ENCODE measurements at places on chromosomes 11 and 22.

DNA sequence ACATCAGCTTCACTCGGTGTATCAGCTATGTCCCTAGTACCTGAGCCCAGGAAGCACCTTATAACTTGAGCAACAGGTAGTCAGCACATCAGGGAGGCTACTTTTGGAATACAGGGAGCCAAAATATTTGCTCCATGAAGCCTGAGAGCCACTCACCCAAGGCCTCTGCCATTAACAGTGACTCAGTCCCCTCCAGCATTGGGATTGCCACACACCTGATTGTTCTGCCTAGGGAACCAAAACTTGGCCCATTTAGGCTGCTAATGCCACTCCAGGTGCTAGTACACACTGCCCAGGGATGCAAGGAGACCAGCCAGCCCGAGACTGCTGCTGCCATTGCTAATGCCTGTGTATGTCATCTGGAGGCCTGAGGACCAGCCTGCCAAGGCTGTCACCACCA lies 773.6 kb upstream of the TENM4 start:
- DNase-seq = no peak

DNA sequence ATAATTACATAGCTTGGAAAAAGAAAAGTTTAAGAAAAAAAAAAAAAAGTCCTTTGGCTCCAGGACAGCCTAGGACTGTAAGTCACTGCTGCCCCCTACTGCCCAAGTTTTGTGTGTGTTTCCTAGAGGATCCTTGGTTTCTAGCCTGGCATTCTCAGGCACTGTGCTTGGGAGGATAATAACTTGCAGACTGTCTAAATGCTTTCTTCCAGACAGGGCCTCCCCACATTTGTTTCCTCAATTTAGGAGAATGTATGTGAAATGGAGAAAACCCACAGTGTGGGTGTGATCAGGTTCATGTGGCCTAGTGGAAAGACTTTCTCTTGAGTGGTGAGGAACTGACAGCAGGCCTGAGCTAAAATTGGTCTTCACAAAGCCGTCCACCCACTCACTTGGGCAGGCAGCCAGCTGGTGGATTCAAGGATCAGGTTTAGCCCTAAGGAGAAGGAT lies 191.0 kb downstream of the NAV2 start:
- peak; percentile 27 for DNase-seq

GRCh38 chr11:33857933-33858371 lies 33.9 kb downstream of the LMO2 start:
- DNase-seq = peak; percentile 54

DNA sequence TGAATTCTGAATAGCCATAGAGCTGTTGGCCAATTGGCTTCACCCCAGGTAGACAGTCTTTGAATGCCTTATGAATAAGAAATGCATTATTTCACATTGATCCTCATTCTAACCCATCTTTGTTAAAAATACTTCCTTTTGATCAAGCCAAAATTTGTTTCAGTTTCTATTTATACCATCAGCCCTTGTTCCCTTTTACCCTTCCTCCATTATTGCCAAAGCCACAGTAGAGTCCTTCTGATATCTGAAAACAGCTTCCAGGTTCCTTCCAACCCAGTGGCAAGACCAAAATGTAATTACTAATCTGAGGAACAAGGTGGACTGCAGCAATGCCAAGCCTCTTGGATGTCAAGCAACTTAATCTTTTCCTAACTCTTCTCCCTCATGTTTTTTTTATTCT lies 458.8 kb downstream of the BUD13 start:
- DNase-seq = no peak

DNA sequence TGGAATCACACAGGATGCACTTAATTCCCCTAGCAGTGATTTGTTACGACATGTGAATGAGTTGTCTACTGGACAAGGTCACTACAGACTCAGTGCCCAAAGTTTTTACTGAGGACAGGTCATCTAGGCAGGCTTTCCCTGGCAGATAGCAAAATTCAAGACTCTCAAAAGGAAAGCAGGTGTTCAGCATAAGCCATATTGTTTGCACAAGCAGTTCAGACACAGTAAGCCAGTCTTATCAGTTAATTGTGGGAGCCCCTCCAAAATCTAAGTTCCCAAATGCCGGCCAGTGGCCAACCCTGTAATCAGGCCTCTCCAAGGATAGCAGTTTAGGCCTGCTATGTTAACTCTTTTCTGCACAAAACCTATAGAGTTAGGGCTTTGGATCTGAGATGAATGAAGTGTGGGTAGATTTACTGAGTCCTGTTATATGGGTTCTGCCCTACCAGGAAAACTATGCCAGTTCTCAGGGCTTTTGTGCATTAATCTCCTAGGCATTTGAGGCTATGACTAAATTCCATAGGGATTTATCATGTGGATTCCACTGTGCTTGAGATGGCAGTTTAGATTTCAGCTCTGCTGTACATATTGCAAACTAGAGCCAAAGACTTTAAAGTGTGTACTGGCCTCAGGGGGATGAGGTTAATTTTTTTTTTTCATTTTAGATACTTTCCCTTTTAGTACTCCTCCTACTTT lies 4.8 kb upstream of the ARHGEF12 start:
- DNase-seq = no peak

GRCh38 chr11:43518408-43519160 lies 159.9 kb downstream of the TTC17 start:
- DNase-seq = no peak

GRCh38 chr11:117983163-117983475 lies 3.1 kb upstream of the IL10RA start:
- DNase-seq = no peak

- DNase-seq = no peak
Observed at GRCh38 chr22:42881982-42882656, 25.0 kb upstream of the ARFGAP3 start.

GRCh38 chr11:95760941-95761340 lies 28.6 kb downstream of the FAM76B start:
- DNase-seq = no peak

- DNase-seq = no peak
Observed at GRCh38 chr11:116615211-116615865, 157.4 kb downstream of the BUD13 start.

- no peak for DNase-seq
Observed at GRCh38 chr22:30275625-30276024, 9.0 kb upstream of the OSM start.

DNA sequence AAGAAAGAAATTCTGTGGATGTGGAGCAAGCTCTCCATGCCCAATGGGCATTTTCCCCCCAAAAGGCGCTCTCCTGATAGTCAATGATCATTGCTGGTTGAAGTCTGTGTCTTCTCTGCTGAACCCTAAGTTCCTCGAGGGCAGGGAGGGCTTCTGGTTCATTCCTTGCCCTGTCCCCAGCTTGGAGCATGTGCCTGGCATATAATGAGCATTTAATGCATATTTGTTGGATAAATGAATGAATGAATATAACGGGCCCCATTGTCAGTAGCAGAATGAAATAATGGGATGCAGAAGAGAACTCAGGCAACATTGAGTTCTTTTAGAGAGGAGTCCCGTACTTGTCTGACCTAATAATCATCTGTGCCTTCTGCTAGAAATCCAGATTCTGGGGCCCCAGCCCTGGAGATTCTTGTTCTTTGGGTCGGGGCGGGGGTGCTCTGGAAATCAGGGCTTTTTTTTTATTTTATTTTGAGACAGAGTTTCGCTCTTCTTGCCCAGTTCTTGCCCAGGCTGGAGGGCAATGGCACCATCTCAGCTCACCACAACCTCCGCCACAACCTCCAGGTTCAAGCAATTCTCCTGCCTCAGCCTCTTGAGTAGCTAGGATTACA lies 64.4 kb downstream of the CD82 start:
- no peak for DNase-seq

- no peak for DNase-seq
Observed at GRCh38 chr11:19445771-19446170, 205.0 kb upstream of the E2F8 start.

GRCh38 chr11:131094827-131095226 lies 178.5 kb upstream of the SNX19 start:
- no peak for DNase-seq

GRCh38 chr11:526192-526591 lies 9.2 kb downstream of the HRAS start:
- DNase-seq = no peak

DNA sequence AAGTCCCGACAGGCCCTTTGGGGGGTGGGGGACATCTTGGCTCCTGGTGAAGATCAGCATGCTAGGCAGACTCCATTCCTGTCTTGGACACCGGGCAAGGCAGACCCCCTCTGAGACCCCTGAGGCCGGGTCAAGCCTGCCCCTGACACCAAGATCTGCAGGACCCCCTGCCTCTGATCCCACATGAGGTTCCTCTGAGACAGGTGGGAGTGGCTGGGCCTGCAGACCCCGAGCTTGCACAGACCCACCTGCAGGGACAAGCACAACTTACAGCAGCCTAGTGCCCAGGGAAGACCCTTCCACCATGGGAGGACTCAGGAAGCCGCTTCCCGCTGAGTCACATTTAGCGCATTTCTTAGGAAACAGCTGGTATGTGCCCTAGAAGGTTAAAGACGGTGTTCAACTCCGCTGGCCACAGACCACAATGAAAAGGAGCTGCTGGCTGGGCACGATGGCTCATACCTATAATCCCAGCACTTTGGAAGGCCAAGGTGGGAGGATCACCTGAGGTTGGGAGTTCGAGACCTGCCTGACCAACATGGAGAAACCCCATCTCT lies 15.5 kb downstream of the ARVCF start:
- no peak for DNase-seq

- no peak for DNase-seq
Observed at GRCh38 chr22:30038219-30038618, 42.0 kb upstream of the HORMAD2 start.

- peak; percentile 58 for DNase-seq
Observed at GRCh38 chr11:134360050-134360835, 28.5 kb downstream of the GLB1L2 start.

- DNase-seq = no peak
Observed at GRCh38 chr11:83437939-83438338, 151.8 kb upstream of the CCDC90B start.

- DNase-seq = no peak
Observed at GRCh38 chr11:111514216-111515031, at the start of gene HOATZ. HOATZ (plus strand) TSS chr11:111514778; CDS start chr11:111514785, 7 bp downstream.

DNA sequence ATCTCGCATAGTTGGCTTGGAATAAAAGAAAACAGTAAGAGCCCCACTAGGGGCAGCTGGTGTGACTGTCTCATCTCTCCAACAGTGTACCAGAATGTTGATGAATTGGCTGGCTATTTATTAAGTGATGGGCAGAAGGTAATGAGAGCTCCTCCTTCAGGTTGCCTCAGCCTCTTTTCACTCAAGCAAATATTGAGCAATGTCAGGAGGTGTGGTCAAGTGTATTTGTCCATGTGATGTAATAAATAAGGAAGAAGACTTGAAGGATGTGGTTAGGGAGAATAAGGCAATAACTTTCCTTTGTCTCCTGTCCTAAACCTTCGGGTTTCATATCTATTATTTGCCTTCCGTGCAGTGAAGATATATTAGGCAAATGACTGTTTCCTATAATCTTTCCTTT lies at the start of gene TCN1:
TSS of gene TCN1 (minus strand) at position 91 of the 400 bp plus-strand sequence. CDS start at position 74, 17 bp downstream.
- no peak for DNase-seq

- DNase-seq = no peak
Observed at GRCh38 chr11:92316106-92316809, 91.6 kb downstream of the FAT3 start.

DNA sequence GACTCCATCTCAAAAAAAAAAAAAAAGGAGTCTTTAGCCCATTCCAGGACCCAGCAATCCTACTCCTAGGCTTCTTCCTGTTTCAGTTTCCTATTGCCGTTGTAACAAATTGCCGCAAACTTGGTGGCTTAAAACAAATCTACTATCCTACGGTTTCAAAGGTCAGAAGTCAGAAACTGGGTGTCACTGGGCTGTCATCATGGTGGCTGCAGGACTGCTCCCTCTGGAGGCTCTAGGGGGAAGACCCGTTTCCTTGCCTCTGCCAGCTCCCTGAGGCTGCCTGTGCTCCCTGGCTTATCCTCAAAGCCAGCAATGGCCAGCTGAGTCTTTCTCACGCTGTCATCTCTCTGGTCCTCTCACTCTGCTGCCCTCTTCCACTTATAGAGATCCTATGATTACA lies 8.7 kb upstream of the DAGLA start:
- no peak for DNase-seq

DNA sequence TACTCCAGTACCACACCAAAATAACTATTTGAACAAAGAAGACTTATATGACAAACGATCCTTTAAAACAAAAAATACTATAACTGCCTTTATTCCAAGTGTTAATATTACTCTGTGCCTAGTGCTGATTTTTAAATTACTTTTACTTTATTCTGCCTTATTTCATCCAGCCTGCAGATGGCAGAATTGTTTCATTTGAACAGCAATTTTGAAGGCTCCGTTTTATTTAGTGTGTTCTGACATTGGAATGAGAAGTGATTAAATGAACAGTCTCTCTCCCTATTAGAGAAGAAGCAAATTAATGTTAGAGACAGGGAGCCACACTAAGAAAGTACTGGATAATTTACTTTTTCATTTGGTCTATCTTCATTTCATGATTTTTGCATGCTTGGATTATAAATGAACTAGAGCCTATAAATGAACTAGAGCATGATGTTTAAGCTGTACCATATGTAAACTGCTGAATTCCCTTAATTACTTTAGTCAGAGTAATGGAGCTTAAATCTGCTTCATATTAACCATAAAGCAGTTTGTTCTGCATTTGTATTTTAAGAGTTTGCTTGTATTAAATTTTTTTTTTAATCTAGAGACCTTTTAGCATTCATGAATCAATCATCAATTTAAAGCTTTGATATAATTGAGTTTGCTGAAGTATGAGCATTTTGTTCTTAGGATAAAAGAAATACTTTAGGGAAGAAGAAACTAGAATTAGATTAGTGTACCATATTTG lies 9.8 kb downstream of the PDHX start:
- DNase-seq = peak; percentile 49

DNA sequence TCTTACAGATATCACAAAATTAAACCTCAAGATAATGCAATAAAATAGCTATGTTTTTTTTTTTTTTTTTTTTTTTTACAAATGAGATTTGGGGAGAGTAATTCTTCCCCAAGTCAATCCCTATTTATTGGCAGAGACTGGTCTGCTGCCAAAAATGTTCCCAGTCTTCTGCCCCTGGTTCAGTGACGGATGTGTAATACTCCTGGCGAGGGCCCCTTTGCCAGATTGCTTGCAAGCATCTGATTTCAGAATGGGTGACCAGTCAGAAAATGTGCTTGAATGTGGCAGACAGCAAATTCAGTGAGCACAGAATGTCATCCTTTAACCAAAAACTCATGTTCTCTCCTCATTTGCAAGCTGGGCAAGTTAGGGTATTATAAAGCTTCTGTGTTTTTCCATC lies 363.8 kb upstream of the MTNR1B start:
- DNase-seq = no peak

- DNase-seq = no peak
Observed at GRCh38 chr22:35835267-35835997, 117.8 kb downstream of the APOL5 start.
